ENCODE measurements at places on chromosomes 3 and 15.

DNA sequence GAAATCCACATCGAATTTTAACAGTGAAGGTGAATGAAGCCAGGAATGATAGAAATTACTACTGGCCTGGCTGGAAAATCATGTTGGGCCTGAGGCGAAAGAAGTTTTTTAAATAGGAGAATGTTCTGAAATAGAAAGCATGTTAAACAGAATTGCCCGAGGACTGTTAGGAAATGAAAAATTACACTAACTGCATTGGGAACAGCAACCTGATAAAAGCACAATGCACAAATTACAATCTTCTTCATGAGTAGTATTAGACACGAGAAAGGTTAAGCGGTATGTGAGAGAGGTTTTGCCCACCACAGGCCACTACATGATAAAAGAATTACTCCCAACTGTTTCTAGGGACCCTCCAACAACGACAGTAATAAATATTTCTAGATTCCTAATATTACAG, 18.9 kb downstream of the GBE1 start:
- DNase-seq: no peak

GRCh38 chr15:67803299-67803698, 22.0 kb upstream of the SKOR1 start:
- no peak for DNase-seq

- DNase-seq: no peak
Measured at GRCh38 chr15:51696566-51696965, 15.3 kb downstream of the SCG3 start.

GRCh38 chr3:5014391-5014790, 35.2 kb downstream of the BHLHE40 start:
- DNase-seq: no peak

- DNase-seq: no peak
Measured at GRCh38 chr15:68428431-68428940, 3.5 kb downstream of the ITGA11 start.
